Liver (tissue), 10 donors: ENCODE measurements at places on chromosomes 12 and 14. TPM values are rescaled to one million over a fixed set of nuclear protein-coding genes. Genes with fewer than 3 reads are reported as not detected.

- DNase-seq, result no peak
These were observed 22.3 kb downstream of the SART3 start for GRCh38 chr12:108538616-108539195.

- no peak for DNase-seq
These were observed 5.4 kb upstream of the SLC22A17 start for GRCh38 chr14:23358042-23358441.

GRCh38 chr12:66453844-66454243 is 151.6 kb downstream of the HELB start:
- no peak for DNase-seq

DNA sequence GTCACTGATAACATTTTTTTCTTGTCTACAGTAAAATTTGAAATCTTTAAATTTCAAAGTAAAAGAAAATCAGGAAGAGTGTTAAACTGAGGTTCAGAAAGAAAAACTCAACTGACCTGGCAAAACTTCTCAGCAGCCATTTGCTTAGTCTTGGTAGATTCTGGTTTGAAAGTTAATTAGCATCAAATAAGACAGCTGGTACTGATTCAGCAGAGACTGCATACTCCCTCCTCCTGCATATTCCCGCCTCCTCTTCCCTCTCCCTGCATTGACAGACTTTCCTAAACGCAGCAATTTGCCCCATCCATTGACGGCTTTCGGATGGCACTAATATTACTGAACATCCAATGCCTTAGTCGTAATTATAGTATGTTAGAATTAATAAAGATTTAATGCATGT is 520.8 kb downstream of the FLRT2 start:
- DNase-seq, result no peak

DNA sequence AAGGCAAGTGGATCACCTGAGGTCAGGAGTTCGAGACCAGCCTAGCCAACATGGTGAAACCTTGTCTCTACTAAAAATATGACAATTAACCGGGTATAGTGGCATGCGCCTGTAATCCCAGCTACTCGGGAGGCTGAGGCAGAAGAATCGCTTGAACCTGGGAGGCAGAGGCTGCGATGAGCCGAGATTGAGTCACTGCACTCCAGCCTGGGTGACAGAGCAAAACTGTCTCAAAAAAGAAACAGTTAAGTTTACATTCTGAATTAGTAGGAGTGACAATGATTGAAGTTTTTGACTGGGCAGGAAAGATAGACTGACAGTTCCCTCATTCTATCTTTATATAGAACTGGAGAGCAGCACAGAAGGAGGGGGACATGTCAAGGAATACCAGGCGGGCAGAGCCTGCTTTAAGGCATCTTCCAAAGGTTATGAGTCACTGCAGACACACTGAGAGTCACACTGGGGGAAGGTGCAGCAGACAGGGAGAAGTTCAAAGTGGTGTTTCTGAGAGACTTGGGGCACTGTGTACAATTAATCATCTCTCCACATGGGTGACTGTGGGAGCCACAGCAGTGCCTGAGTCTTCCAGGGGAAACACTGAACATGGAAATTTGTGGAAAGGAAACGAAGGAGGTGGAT is 42.8 kb upstream of the RNASE3 start:
- no peak for DNase-seq

- no peak for DNase-seq
These were observed 64.9 kb downstream of the FBXO34 start for GRCh38 chr14:55336162-55336561.

- DNase-seq, result no peak
These were observed 105.0 kb downstream of the PPP2R5E start for GRCh38 chr14:63438065-63438757.

GRCh38 chr12:105704787-105705186 is 374.3 kb downstream of the C12orf75 start:
- DNase-seq, result no peak

GRCh38 chr14:85037411-85037810 is 492.5 kb upstream of the FLRT2 start:
- DNase-seq, result no peak

DNA sequence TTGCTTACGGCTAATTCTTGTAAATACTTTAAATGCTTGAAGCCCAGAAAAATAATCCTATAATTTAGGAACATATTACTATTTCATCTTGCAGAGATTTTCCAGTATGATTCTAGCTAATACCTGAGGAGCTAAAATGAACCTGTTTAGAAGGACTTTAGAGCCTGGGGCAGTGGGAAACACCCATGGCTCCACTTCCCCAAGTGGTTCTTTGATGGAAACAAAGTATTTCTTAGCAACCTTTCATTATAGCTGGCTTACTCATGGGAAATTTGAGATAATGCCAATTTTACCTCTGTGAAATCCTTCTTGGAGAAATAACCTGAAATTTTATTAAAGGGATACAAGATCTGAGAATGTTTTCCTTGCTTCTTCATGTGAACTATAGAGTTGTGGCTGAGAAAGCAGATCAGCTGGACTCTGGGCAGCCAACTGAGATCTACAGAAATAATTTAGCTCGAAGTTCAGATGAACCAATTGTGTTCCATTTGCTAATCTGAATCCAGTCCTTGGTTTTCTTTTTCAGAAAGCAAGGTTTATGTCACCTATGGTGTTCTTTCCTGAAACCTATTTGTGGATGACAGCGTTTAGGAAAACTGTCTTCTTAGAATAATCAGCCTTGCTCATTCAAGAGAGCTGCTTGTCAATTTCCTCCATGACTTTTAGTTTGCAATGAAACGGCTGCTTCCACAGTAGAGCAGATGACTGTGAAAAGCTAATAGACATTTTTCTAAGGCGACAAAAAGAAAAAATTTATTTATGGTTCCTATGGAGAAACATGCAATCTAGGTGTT is 141.8 kb upstream of the CPM start:
- no peak for DNase-seq

DNA sequence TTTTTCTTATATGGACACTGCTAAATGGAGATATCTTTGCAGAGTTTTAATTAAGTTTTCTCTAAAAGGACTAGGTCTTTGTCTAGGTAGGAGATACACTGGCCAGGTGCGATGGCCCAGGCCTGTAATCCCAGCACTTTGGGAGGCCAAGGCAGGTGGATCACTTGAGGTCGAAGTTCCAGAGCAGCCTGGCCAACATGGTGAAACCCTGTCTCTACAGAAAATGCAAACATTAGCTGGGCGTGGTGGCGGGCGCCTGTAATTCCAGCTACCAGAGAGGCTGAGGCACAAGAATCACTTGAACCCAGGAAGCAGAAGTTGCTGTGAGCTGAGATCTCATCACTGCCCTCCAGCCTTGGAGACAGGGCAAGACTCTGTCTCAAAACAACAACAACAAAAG is 17.1 kb upstream of the CERS5 start:
- no peak for DNase-seq

DNA sequence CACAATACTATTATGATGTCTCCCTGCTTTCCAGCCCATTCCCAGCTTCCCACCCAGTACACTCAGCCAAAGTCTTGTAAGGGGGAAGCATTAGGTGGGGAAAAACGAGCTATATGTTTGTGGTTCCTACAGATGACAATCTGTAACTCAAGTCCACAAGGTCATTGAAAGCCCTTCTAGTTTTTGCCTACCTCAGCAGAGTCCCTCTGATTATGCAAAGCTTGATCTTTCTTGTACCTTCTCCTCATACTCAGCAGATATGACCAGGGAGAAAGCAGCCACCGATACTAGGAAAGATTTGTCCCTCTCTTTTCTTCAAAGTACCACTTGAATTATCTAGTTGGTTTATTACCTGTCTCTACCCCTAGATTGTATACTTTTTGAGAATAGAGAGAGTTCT is 10.6 kb downstream of the CMAS start:
- DNase-seq, result no peak

- no peak for DNase-seq
These were observed 338.8 kb upstream of the SFSWAP start for GRCh38 chr12:131372171-131372475.

- no peak for DNase-seq
These were observed 6.9 kb upstream of the CMKLR1 start for GRCh38 chr12:108345716-108346633.

Gene TMCC3
- total RNA-seq, result 2.3 TPM

Gene PLCZ1
- total RNA-seq, result not detected

Gene GDF11
- total RNA-seq, result 5.0 TPM

Gene NYNRIN
- 2.5 TPM for total RNA-seq

Gene LRRIQ1
- total RNA-seq, result 0.05 TPM

Gene COL2A1
- total RNA-seq, result not detected

Gene WNT1
- not detected for total RNA-seq

Gene OSGEP
- total RNA-seq, result 29.0 TPM

Gene AQP2
- total RNA-seq, result not detected

Gene TAS2R7
- 0.42 TPM for total RNA-seq
